ENCODE measurements at places on chromosomes 16 and 17.

DNA sequence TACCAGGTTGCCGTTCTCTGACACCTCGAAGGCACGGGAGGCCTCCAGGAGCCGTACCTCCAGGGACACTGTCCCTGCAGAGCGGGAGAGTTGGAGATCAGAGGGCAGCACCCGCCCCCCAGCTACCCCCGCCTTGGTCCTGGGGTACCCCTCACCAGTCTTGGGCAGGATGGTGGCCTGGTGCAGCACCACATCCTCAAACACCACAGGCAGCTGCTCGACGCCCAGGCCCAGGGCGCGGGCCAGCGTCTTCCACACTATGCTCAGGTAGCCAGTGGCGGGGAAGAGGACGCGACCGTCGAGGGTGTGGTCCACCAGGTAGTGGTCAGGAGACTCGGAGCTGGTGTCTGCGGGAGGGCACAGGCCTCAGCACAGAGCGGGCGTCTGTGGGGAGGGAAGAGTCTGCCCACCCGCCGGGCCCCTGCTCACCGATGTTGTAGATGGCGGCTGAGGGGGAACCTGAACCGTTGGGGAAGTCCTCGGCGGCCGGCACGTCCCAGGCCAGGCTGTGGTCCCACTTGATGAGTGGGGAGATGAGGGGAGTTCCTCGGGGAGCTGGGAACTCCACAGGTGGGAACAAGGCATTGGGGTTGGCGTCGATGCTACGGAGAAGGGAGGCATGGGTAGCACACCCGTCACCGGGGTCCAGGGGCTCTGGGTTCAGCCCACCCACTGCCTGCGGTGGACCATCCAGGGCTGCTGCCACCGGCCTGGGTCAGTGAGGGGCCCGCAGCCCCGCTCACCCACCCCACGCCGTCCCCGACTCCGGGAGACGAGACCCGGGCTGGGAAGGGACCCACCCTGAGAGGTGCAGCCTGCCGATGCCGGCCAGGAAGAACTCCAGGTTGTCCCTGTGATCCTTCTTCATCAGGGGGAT is 9.8 kb downstream of the FASN start:
- no peak for DNase-seq

GRCh38 chr16:55249361-55249760 is 74.6 kb upstream of the IRX6 start:
- DNase-seq, result no peak

DNA sequence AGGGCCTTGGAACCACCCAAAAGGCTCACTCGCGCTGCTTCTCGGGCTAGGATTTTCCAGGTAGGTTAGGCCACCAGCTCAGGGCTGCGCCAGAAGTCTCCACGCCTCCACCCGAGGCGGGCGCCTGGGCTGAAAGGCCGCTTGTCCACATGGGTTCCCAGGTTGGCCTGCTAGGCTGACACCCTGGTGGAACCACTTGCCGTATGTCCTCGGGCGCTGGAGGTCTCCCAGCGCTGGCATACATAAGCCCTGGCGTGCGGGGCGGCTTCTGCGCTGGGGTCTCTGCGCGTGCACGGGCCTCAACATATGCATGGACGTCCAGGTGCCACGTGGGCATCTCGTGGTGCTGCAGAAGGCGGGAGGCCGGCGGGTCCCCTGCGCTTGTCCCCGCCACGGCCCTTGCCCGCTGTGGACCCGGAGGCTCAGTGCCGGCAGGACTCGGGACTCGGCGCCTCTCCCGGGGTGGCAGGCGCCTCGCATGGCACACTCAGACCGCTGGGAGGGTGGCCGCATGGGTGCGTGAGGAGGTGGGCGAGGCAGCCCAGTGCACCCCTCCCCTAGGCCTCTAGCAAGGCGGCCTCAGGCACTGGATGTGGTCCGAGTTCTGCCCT is 47.2 kb upstream of the ZNF629 start:
- DNase-seq, result no peak

- no peak for DNase-seq
These were observed 143.7 kb downstream of the ZNF18 start for GRCh38 chr17:11853321-11854151.

GRCh38 chr17:82835122-82835521 is 4.7 kb downstream of the ZNF750 start:
- DNase-seq, result no peak

DNA sequence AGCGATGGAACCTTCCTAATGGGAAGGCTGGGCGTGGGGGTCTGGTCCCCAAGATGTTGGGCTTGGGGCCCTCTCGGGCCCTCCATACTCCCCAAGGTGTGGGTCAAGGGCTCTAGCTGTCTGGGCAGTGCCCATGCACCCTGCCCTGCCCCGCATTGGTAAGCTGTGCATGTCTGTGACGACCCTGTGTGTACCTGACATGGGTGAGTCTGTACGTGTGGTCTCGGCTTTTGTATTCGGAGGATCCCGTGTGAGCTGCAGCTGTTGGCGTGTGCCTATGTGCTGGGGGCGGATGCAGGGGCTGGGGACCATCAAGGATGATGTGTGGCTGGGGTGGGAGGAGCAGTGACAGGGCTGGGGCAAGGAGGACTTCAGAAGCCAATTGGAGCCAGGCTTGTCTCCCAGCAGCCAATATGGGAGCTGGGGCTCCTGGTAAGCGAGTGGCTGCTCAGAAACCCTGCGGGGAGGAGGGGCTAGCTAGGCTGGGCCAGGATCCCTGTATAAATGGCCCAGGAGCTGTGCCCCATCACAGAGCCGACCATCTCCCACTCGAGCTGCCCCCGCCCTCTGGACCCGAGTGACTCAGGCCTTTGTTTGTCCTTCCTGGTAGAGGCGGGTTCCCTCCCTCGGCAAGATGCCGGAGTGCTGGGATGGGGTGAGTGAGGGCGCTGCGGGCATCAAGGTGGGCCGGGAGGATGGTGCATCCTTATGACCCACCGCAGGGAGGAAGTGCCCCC is at the start of gene NDRG4:
NDRG4 (plus strand) TSS at position 529 of the 737 bp plus-strand sequence; CDS start at position 635, 106 bp downstream.
- DNase-seq, result no peak

- no peak for DNase-seq
These were observed 33.6 kb downstream of the SCPEP1 start for GRCh38 chr17:57011491-57012015.

DNA sequence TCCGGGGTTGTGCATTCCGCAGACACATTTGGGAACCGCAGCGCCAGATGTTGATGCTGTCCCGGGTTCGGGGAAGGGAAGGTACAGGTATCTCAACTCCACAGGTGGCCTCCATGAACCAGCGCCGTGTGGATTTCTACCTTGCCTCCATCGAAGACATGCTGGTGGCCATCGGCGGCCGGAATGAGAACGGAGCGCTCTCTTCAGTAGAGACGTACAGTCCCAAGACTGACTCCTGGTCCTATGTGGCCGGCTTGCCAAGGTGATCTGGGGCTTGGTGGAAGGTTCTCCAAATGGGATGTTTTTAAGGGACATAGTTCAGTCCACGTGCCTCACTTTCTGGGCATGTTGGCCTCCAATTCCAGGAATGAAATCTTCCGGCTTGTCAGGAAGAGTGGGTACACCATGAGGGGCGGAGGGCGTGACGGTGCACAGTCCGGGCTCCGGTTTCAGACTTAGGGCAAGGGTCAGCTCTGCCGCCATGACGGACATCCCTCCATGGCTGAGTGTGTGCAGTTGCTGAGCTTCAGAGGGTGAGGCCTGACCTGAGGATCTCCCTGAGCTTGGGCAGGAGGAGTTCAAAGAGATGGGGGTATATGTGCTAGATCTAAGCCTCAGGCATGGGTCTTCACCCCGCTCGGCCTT is 11.5 kb downstream of the KLHL36 start:
- no peak for DNase-seq

DNA sequence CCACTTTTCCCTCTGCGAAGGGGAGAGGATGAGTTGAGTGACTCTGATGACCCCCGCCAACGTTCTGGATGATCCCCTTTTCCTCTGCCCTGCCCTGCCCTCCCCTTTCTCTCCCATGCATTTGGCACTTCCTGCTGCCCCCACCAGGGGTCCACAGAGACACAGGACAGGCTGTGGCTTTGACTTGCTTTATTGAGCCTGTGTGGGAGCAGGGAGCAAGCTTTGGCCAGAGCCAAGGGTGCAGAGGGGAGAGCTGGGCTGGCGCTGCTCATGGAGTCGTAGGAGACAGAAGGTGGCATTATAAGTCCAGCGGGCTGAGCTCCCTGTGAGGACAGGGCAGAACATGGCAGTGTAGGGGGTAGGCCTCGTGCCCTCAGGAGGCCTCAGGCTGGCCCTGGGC is 1.6 kb downstream of the PPY start:
- DNase-seq, result peak; percentile 36

DNA sequence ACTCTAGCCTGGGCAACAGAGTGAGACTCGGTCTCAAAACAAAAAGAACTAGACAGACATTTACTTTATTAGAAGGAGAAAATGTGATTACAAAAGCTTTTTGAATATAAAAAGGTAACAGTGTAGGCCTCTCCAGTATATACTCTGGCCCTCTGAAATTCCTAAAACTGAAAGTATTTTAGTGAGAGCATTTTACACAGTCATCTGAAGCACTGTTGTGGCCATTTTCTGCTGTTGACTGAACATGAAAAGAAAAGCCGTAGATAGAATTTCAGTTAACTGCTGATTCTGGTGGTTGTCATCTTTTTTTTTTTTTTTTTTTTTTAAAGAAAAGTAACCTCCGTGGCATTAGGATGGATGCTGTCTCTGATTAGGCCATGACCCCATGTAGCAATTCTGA is 15.6 kb downstream of the DUSP14 start:
- DNase-seq, result no peak

- no peak for DNase-seq
These were observed 6.1 kb downstream of the GNAO1 start for GRCh38 chr16:56197192-56197992.

- DNase-seq, result no peak
These were observed 43.5 kb downstream of the ZDHHC7 start for GRCh38 chr16:84967828-84968227.

GRCh38 chr16:86396422-86396821 is 113.9 kb upstream of the FOXF1 start:
- DNase-seq, result no peak

- DNase-seq, result no peak
These were observed 78.7 kb downstream of the GOSR1 start for GRCh38 chr17:30555942-30556341.

DNA sequence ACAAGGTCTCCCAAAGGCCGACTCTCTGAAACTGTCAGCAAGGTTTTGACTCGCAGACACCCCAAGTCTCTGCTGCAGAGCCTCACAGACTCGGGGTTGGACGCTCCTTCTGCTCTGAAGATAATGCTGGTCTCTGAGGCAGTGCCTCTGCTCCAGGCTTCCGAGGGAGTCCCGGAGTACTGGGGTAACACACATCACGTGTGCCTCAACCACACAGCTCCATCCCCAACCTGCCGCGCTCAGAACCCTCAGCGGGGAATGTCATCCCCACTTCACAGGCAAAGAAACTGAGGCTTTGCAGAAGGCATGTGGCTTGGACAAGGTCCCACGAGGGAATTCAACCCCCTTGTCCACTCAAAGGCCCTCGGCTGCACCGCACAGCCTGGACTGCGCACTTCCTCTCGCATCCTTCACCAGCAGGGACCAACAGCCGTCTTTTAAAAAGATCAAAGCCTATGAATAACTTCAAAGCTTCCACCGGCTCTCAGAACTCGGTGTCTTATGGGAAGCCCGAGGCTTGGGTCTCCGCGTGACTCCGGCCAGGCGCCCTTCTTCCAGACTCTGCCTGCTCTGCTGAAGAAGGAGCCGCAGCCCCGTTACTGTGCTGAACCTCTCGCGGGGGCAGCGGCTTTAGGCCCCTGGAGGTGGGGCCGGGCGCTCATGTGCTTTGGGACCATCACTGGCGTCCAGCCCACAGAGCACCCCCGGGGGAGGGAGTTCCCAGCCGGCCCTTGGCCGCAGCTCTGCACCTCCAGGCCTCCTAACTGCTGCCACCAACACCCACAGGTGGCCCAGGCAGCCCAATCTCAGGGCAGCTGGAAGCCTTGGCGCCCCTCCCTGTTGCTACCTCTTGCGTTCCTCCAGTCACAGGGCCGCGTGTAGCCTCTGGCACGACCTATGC is 2.2 kb downstream of the TMEM204 start:
- no peak for DNase-seq

DNA sequence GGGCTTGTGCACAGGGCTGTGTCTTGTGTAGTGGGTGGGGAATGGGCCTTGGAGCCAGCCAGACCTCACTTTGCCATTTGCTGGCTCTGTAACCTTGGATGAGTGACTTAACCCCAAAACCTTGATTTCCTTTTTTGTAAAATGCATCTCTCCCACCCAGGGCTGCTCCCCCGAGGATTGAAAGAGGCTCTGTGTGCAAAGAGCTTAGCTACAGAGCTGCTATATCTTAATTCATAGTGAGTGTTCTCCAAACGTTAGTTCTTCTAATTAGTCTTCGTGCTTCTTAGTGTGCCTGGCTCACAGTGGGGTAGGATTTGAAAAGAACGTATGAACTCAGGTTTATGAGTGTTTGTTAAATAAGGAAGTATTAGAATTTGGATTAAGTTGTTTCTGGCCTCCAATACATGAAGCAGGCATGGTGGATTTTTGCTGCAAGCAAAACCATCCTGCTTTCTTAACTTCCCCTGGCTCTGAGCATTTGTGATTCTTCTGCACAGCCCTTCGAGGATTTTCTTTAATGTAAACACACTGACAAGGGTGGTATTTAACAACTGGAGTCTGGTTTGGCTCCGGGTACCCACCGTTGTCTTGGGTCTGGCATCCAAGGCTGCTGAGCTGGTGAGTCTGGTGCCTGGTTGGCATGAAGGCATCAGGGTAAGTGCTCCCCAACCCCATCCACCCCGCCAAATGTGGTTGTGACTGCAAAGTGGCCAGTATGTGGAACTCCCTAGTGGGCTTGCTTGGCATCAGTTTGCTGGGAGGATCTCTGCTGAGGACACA is 29.7 kb downstream of the KSR1 start:
- no peak for DNase-seq

DNA sequence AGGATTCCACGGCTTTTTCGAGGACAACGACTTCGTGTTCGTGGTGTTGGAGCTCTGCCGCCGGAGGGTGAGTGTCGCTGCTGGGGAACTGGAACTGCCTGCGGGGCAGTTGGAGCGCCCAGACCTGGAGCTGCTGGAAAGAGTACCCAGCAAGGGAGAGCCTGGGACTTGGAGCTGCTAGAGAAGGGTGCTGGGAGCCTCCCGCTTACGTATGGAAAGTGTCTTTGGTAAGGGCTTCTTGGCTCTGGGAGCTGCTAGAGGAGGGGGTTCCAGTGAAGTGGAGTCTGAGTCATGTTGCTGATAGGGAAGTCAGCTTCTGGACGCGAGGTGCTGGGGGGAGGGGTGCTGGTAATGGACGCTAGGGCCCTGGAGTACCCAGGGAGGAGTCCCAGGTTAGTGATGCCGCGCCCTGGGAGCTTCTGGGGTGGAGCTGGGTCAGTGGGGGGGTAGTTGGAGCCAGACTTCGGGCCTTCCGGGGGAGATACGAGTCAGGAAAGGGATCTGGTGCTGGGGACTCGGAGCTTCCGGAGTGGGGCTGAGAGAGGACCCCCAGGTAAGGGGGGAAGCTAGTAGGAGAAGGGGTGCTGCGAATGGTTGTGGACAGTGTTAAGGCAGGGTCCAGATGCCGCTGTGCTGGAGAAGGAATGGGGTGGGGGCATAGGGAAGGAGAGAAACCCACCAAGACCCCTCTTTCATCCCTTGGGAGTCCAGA is 741 bp downstream of the PLK1 start:
- peak; percentile 5 for DNase-seq

All from SW 1271 (cell line).